Bone marrow (tissue), 2 donors: ENCODE measurements at places on chromosomes 4 and X.
A peak's percentile ranks its signal among the peaks of the same experiment; 100 is the strongest.

- DNase-seq = no peak
Measured at GRCh38 chr4:35939751-35940150, 304.6 kb downstream of the ARAP2 start.

- peak; percentile 42 for DNase-seq
Measured at GRCh38 chr4:124711471-124712371, 811 bp downstream of the ANKRD50 start.

DNA sequence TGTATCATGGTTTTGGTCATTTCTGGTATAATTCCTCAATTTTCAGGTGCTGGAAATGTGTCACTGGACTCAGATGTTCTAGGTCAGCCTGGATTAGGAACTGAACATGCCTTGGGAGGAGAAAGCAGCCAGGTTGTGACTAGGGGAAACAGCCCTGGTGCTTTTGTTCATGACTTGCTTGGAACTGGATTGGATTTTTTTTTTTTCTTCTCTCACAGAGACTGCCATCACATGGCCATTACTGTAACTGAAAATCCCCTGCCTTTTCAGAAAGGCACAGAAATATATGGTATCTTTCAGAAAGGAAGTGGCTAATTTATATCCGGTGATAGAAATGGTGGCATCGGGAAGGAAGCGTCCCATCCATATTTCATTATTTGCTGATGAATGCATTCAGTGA lies 34.6 kb downstream of the SEPTIN11 start:
- DNase-seq = peak; percentile 12

GRCh38 chr4:93809773-93810172 lies 18.8 kb upstream of the ATOH1 start:
- no peak for DNase-seq

GRCh38 chr4:53562409-53562808 lies 28.9 kb downstream of the LNX1 start:
- DNase-seq = no peak

DNA sequence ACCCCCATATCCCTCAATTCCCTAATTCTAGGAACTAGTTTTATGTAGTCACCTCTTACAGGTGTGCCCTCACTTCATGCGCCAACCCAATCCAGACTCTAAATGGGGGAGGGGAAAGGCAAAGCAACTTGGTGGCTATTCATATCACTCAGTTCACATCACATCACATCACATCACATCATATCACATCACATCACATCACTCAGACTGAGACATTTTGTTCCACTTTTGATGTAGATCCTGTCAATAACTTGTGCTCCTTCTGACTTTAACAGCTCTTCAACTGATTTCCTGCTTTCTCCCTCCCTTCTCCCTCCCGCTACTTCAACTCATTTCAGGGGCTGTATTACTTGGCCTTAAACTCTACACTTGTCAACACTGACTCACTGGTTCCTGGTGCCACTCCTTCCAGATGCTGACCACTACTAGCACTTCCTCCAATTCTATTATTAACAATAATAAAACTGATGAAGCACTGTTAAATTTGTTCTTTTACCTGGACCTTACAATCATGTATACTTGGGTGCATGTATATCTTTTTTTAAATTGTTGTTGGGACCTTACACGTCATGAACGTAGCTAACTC lies 29.1 kb upstream of the PLS3 start:
- DNase-seq = no peak

GRCh38 chr4:37648084-37648817 lies 37.9 kb downstream of the RELL1 start:
- no peak for DNase-seq

- no peak for DNase-seq
Measured at GRCh38 chrX:33726281-33727160, 405.6 kb downstream of the FAM47A start.

DNA sequence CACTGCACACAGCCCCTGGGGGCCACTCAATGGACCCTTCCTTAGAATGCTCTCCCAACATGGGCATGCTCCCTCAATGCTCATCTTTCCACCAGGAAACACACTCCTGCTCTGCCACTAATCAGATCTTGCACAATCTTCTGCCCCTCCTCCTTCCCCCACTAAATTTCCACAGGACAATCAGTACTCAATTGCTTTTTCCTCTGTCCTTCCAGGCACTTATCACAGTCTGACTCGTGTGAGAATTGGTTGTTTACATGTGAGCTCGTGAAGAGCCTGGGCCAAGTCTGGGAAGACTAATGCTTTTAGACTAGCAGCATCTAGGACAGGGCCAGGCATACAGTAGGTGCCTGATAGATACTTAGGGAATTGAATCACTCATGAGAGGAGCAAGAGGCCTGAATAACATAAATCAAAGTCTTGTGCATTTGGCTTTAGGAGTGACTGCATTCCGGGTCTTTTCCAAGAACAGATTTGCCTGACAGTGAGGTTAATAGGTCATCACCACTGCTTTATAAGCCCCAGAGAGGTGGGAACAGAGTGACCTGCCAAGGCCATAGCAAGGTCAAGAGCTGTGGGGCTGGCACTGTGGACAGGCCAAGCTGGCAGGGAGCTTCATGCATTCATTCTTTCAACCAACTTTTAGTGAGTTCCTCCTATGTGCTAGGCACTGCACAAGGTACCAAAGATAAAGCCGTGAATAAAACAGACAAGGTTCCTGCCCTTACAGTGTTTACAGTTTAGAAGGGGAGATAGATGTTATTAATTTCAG lies 55.0 kb downstream of the PRPS1 start:
- DNase-seq = no peak

DNA sequence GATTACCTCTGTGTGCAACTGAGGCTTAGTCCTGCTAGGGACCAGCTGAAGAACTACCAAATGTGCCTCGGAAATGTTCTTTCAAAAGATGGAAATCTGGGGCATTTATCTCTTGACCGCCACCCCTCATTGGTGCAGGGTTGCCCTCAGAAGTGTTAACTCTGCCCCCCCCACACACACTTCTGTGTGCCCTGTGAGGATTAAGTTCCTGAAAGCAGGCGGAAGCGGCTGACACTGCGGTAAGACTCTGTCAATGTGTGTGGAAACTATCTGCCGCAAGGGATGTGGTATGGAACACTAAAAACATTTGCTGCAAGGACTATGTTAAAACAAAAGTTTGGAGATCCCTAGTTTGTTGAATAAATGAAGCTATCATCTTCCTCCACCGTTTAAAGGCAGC lies 106.9 kb upstream of the NDP start:
- no peak for DNase-seq

- no peak for DNase-seq
Measured at GRCh38 chr4:70637239-70637913, 8.8 kb downstream of the ENAM start.

GRCh38 chr4:35942092-35942491 lies 302.2 kb downstream of the ARAP2 start:
- DNase-seq = no peak

DNA sequence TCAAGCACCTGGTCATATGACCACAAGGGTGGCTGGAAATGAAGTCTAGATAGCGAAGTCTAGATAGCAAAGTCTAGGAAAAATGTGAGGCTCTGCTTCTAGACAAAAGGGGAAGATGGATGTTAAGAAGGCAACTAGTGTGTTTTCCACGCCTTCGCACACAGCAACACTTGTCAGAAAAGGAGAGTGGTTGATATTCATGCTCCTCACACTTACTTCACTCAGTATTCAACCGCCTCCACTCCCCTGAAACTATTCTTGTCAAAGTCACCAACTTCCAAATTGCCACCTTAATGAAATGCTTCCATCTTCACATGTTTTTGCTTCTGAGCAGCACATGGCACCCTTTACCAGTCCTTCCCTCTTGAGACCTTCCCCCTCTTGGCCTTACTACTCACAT lies 27.7 kb upstream of the DCLK2 start:
- DNase-seq = no peak

- no peak for DNase-seq
Measured at GRCh38 chr4:962231-963208, 10.8 kb downstream of the DGKQ start.

GRCh38 chrX:134633394-134633793 lies 24.9 kb downstream of the PLAC1 start:
- no peak for DNase-seq

DNA sequence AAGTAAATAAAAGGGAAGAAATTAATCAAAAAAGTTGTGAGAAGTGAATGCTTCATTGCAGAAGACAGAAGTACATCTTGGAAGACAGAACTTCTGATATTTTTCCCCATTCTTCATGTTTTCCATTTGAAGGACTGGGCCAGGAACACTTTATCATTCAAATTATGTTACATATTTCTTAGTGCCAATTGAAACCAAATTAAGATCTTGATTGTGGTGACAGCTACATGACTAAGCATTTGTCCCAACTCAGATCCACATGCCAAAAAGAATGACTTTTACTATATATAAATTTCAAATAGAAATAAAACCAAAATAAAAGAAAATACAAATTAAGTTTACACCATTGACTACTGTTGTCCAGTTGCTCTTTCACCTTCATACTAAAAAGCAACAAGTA lies 14.0 kb upstream of the FGF5 start:
- DNase-seq = no peak

GRCh38 chrX:39705290-39705689 lies 392.5 kb downstream of the BCOR start:
- DNase-seq = no peak

DNA sequence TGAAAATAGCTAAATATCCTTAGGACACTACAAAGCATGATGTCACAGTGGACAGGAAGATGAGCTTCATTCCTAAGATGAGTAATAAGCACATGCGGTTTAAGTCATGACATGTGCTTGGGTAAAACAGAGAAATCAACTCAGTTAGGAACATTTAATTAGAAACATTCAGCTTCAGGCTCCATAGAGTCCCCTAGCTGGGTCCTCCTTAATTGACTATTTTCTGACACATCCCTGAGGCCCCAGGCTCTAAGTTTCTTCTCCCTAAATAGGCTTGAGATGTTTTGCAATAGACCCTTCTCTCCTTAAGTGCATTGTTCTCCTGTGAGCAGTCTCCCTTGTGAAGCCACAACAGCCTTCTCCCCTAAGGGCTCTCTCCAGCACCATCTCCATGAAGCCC lies 70.4 kb upstream of the ANXA3 start:
- no peak for DNase-seq

- DNase-seq = no peak
Measured at GRCh38 chrX:108000751-108001150, 18.6 kb upstream of the TEX13B start.

- DNase-seq = peak; percentile 85
Measured at GRCh38 chr4:184417802-184418511, 56.4 kb downstream of the IRF2 start.

DNA sequence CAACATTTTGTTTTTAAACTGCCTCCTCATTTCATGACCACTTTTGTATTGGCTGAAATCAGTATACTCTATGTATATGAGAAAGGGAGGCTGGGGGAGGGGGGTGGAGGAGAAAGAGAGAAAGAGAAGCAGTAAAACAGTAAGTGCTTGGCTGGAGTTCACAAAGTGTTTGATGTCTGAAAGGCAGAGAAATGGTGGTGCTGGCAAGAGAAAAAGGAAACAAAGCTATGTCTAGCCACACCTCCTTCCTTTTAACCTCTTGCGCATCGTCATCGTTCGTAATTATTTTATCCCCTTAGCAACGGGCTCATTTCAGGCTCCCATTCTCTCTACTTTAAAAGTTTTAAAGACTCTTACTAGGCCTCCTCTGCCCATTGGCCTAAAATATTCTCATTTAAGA lies 25.6 kb downstream of the RPA4 start:
- DNase-seq = no peak

- no peak for DNase-seq
Measured at GRCh38 chr4:73734530-73735001, 5.8 kb upstream of the CXCL8 start.

GRCh38 chr4:172857026-172857425 lies 311.6 kb upstream of the GALNT7 start:
- DNase-seq = no peak

DNA sequence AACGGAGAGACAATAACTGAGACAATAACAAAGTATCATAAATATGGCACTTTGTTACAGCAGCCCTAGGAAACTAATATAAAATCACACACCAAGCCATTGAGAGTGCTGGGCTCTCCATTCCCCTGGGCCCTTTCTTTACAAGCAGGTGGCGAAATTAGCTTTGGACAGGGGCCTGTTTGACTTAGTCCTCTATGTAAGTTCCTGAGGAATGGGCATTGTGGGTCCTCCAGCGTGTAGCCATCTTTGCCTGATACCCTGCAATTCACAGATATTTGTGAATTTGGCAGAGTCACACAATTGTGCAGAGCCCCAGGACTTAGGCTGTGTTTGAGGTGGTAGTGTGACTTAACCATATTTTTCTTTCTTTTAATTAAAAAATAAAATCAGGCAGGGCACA lies 67.6 kb downstream of the BCOR start:
- DNase-seq = no peak

DNA sequence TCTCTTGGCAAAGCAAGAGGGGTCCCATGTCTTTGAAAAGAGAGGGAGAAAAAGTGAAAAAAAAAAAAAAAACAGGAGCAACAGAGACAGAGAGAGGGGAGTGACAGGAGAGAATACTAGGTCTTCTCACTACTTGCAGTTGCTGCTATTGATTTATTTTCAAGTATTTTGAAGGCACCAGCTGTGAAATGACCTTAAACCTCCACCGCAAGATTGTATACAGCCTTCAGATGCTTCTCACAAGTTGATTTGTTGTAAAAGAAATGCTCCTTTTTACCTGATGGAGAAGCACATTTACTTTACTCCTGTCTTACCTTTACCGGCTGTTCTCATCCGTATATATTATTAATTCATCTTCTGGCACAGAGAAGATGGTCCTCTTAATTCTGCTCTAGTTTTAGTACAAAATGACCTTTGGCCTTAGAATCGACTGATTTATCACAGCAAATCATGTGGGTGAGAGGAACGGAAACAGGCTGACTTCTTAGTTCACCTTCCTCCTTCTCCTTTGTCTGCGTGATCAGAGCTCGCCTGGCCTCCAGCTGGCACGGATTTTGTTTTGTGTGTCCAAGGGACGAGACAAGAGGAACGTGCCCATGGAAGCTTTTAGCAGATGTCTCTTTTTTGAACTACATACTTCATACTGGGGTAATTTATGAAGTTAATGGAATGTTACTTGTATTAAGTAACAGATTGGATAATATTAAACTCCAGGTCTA lies 82.4 kb upstream of the PACRGL start:
- peak; percentile 18 for DNase-seq

- no peak for DNase-seq
Measured at GRCh38 chr4:108034565-108034964, 44.9 kb downstream of the HADH start.

DNA sequence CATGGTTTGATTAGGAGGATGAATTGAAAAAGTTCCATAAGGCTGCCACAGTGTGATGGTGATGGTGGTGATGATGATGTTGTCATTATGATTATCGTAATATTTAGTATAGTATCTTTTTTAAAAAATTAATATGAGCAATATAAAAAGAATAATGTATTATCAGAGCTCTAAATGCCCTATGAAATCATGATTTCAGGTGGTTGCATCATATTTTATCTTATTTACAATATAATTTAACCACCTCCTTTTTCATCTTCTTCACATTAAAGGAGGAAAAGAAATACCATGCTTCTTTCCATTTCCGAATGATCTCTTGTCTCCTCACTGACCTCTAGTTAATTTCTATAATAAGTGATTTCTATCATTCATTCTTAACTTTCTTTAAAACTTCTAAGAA lies 225.9 kb downstream of the RAPGEF2 start:
- DNase-seq = no peak

GRCh38 chr4:52945326-52945898 lies 83.3 kb downstream of the RASL11B start:
- DNase-seq = no peak
